ENCODE measurements at places on chromosomes 2 and 18.
A peak's percentile ranks its signal among the peaks of the same experiment; 100 is the strongest.

- peak; percentile 12 for DNase-seq
Observed at GRCh38 chr2:206558492-206558891, 83.8 kb upstream of the FAM237A start.

- no peak for DNase-seq
Observed at GRCh38 chr2:148026573-148026972, 5.7 kb downstream of the MBD5 start.

DNA sequence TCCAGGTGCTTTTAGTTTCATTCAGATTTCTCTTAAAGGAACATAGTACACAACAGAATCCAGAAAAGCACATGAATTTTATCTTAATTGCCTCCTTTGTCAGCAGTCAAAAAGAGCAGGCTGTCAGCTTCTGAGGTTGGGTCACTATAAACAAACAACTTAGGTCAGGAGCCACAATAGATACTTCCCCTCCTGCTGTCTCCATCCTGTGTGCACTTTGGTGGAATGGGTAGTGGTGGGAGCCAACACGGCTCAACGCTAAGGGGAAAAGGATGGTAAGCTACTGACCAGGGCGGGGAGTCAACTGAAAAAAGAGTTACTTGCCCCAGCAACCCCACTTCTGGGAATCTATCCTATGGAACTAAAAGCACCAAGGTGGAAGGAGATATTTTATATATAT lies 121.9 kb downstream of the PAX3 start:
- no peak for DNase-seq

GRCh38 chr2:139819273-139819796 lies 1039.1 kb upstream of the NXPH2 start:
- no peak for DNase-seq
